Stimulated activated CD4-positive, alpha-beta T cell treated with anti-CD3 and anti-CD28 coated beads, Interleukin-2, amount 100 ng/mL, for 4 hours (primary cell): ENCODE measurements at places on chromosomes 5 and 9.
A peak's percentile ranks its signal among the peaks of the same experiment; 100 is the strongest.

GRCh38 chr5:122199146-122199545 is 69.8 kb downstream of the ZNF474 start:
- no peak for DNase-seq

DNA sequence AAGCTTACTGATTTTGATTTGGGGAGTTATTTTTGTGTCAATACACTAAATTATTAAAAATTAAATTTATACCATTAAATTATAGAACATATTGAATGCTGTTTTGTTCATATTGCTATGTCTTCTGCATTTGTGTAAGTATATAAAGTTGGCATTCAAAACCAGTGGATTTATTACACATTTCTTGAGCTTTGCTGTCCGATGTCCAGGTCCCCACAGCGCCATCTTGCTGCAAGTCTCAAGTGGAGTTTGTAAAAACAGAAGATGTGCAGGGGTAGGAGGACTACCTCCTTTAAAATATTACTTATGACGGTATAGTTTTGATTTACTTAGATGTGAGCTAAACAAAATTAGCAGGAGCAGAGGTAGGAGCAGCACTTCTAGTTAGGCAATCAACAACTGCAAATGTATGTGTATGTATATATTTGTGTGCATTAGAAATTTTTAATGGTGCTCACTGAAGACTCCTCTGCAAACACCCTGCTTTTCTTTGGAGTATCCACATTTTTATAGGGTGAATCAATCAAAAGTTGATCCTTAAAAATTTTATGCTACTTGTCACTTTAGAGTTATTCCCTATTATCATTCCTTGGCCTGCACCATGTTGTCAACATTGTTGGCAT is 37.4 kb downstream of the CPEB4 start:
- DNase-seq: peak; percentile 32

DNA sequence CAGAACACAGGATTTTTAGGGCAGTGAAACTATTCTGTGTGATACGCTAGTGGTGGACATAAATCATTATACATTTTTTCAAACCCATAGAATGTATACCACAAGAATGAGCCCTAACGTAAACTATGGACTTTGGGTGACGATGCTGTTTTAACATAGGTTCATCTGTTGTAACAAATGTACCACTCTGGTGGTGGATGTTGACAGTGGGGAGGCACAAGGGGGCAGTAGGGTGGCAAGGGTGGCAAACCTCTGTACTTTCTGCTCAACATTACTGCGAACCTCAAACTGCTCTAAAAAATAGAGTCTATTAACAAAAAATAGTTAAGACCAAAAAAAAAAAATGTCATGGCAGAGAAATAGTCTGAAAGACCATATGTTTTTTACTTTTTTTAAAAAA is 9.1 kb upstream of the MVB12B start:
- no peak for DNase-seq

- no peak for DNase-seq
Observed at GRCh38 chr9:127446713-127447415, 4.3 kb downstream of the RPL12 start.

- no peak for DNase-seq
Observed at GRCh38 chr5:173831196-173831914, 56.8 kb upstream of the CPEB4 start.

DNA sequence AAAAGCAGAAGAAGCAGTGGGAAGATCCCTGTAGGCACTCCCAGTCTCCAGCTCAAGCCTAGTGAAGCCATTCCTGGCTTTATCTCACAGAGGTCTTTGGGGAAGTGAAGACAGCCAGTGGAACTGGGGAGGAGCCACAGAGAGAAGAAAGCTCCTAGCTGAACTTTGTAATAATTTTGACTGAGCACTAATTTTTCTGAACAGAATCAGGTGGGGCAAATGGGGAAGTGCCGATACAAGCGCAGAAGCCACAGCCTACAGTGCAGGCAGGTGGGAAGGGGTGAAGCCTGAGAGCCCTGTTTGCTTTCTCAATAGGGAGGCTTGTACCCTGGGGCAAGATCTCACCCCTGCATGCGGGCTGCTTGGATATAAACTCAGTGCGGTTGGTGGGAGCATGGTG is 48.4 kb upstream of the SNAPC3 start:
- no peak for DNase-seq

DNA sequence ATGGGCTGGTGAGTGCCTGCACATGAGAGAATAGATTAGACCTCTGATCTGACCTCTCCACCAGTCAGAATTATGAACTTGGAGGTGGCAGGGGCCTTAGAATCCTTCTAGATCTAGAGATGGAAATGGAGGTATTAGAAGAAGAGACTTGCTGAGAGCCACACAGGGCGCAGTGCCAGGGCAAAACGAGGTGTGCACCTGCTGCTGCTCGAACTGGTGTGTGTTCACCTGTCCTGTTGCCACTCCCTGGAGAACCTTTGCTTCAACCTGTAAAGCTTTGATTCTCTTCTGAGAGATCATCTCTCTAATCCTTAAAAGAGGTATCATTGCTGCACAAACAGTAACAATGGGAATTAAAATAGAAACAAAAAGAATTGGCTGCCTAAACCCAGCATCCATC is 24.9 kb downstream of the FRMPD1 start:
- DNase-seq: no peak

DNA sequence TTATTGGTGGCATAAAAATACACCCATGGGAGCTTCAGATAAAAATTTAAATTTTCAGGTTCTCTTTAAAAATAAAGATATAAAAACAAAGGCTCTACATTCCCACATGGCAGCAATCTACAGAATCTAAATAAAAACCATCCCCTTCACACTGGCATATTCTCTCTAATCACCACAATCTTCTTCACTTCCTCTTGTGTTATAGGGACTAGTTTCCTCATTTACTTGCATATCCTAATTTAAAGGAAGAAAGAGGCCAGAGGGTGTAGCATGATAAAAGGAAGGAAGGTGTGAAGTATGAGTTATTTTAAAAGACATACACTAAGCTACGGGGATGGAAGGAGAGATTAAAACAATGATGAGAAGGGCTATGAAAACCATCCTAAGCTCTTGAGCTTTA is 390.5 kb downstream of the ZNF608 start:
- no peak for DNase-seq

GRCh38 chr5:161660806-161661205 is 24.7 kb upstream of the GABRA6 start:
- DNase-seq: no peak

DNA sequence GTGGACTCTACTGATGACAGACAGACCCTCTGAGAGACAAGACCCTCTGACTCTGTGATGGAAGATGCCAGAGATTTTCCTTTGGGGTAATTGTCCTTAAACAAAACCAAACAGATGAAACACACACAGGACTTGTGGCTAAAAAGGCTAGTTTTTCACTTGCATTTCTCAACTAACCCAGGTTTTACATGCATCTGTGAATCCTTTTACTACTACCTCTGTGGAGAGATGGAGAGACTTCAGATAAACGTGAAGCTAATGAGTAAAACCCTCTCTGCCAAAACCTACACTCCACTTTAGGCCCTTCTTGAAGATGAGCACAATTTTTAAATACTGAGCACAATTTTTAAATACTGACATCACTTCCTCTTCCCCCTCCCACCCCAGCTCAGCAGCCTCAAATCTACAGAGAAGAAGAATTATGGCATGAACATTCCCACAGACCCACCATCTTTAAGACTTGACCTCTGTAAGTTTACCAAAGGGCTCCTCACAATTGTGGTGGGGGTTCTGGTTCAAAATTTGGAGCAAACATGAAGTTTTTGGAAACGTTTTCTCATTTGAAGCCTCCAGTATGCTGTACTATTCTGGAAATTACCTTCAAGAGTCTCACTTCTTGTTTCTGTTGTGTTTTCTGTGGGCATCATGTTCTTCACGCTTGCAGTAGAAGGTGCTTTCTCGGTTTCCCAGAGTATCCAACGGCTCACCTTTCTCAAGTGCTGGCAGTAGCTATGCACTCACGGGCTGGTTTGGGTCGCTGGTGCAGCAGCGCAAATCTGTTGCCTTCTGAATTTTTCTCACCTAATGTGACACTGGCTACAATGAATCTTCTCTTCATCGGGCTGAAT is 42.7 kb downstream of the ACER2 start:
- no peak for DNase-seq

GRCh38 chr9:10232352-10232930 is 380.4 kb downstream of the PTPRD start:
- no peak for DNase-seq

GRCh38 chr5:22651355-22651754 is 201.8 kb downstream of the CDH12 start:
- DNase-seq: no peak

- DNase-seq: no peak
Observed at GRCh38 chr5:456351-457194, 13.6 kb downstream of the EXOC3 start.

GRCh38 chr9:83167126-83167525 is 104.2 kb upstream of the RASEF start:
- no peak for DNase-seq

DNA sequence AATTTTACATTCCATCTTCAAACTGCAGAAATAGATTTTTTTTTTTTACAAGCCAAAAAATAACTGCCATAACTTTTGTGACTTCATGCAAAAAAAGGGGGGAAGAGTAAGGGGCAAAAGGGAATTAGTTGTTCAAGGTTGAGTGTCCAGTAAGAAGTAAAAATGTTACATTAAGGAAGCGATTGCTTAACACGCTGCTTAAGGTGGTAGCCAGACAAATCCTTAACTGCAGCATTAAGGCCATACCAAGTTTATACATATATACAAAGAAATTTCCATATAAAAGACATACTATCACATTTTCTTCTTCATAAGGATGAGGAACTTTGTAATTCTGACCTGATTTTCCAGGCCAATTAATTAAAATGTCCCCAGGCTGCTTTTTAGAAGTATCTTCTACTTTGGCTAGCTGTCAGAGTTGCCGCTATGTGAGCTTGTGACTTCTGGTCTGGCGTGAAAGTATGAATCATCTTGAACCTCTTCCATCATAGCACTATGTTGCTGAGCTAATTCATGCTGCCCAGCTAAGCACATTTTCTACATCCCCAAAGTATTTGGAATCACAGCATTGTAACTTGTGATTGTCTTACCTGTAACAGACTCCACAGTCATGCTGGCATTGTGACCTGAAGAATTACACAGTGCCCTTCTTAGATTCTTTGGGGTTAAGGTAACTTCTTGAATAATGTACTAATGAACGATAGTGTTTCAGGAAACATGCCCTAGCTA is 40.0 kb downstream of the G3BP1 start:
- no peak for DNase-seq
